Ecto neural progenitor cell (in vitro differentiated cells): ENCODE measurements at places on chromosomes 12 and 14.

- no peak for DNase-seq
These were observed 176.6 kb downstream of the ALG10 start for GRCh38 chr12:34198924-34199323.

DNA sequence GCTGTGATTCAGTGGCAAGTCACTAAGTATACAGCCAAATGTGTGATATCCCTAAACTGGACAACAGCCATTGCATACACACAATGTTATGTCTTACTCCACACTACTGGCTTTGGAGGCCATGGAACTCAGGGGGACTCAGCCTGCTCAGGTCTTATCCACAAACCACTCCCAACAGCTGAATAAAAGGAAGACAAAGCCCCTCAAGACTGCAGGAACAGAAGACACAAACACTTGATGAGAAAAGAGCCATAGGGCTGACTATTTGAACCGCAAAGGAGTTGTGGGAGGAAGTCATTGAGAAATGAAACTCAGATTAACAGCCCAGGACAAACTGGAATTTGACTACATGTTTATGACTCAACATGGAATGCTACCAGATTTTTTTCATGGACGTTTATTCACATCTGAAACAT, 40.9 kb downstream of the PTGER2 start:
- DNase-seq = no peak

- no peak for DNase-seq
These were observed 183.1 kb downstream of the PHLDA1 start for GRCh38 chr12:75848431-75848925.

GRCh38 chr12:67082221-67082620, 186.9 kb upstream of the CAND1 start:
- DNase-seq = no peak

GRCh38 chr12:94706250-94706661, 55.9 kb upstream of the TMCC3 start:
- DNase-seq = no peak

GRCh38 chr12:31301311-31301710, 24.6 kb downstream of the SINHCAF start:
- DNase-seq = no peak

GRCh38 chr12:106629797-106630659, 47.2 kb downstream of the RFX4 start:
- DNase-seq = no peak

GRCh38 chr14:88305528-88306322, 17.3 kb downstream of the KCNK10 start:
- no peak for DNase-seq

GRCh38 chr14:74554742-74555362, 57.2 kb downstream of the LTBP2 start:
- no peak for DNase-seq

GRCh38 chr12:95661360-95661759, 110.1 kb upstream of the USP44 start:
- no peak for DNase-seq

- DNase-seq = no peak
These were observed 45.7 kb upstream of the MEG3 start for GRCh38 chr14:100780246-100780645.

- no peak for DNase-seq
These were observed 56.2 kb downstream of the APOBEC1 start for GRCh38 chr12:7609495-7609894.

GRCh38 chr12:131209082-131210070, 255.7 kb downstream of the ADGRD1 start:
- DNase-seq = peak; percentile 42

DNA sequence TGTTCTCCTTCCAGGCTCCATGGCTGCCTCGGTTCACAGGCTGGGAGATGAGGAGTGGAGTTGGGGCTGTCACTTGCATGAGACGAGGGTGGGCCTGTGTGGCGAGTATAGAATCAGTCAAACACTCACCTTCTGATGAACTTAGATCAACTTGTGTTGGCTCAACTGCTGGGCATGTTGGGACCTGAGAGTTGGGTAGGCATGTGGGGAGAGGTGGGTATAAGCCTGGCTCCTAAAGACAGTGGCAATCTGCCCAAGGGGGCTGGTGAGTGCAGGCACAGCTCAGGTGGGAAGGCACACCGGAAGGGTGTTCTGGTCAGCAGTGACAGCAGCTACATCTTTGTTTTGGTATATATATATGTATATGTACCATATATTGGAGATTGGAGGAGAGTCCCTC, 30.1 kb upstream of the TDRD9 start:
- no peak for DNase-seq

DNA sequence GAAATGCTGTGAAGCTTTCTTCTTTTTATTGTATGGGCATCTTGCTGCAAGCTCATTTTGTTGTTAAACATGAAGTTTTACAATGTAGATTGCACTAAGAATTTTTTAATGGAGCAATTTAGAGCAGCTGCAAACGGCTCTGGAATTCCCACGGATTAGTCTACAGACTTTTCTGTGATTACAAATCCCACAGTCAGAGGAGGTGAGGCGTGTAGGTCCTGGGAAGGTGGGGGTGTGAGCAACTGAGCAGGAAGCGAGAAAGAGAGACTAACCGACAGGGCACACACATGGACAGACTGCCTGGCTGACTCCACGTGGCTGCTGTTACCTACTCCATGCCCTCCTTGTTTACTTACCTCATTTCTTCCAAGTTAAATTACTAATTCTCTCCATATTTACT, 348.5 kb downstream of the NPAS3 start:
- no peak for DNase-seq

DNA sequence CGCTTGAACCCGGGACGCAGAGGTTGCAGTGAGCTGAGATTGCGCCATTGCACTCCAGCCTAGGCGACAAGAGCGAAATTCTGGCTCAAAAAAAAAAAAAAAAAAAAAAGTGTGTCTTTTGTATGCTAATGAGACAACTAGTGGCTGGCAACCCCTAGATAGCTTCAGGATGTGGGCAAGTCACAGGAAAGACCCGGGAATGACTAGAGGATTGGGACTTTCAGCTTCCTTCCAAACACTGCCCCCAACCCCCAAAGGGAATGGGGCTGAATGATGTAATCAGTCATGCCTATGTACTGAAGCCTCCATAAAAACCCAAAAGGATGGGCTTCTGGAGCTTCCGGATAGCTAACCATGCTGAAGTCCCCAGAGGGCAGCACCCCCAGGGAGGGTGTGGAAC, 28.6 kb downstream of the USP44 start:
- DNase-seq = no peak

DNA sequence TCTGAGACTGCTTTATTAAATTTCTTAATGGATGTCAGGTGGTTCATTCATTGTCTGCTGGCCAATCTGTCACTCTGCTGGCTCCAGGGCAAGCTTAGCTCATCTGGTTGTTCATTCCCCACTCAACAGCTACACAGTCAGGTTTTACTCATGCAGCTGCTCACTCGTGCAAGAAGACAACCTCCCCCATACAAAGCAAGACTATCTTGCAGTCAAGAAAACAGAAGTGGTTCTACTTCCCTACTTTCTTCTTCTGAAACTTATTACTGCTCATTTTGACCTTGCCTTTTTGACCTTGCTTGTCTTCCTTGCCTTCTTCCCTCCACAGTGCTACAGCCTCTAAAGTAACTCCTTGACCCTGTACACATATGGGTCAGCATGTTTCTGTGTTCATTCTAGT, 277.9 kb downstream of the SSPN start:
- DNase-seq = no peak

GRCh38 chr14:98931126-98931525, 340.9 kb downstream of the BCL11B start:
- DNase-seq = no peak

DNA sequence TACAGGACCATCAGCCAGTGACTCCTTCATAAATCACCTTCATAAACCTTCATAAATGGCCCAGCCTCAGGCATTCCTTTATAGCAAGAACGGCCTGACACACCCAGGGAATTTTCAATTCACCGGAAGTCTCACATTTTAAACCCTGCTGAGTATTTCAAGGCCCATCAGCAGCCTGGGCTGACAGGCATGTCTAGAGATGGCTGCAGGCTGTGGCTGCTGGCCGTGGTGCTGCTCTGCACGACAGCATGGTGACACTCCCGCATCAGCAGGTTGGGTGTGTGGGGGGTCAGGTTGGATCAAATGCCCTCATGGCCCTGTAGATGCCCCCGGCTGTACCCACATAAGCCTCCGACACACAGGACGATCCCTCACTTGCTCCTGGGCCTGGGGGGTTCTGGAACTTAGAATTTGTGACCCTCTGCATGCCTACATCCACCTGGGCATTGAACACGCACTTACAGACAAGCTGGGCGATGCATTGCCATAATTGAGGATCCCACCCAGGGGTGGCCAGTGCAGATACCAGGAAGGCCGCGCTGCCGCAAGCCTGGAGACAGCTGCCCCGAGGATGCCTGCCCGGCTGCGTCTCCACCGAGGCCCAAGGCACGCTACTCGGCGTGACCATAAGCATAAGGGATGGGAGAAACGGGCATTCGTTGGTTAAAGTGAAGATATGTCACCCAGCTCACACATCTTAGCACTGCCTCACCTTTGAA, 124.3 kb downstream of the PIWIL1 start:
- DNase-seq = no peak

- no peak for DNase-seq
These were observed 7.3 kb upstream of the GALNT9 start for GRCh38 chr12:132336451-132337413.

DNA sequence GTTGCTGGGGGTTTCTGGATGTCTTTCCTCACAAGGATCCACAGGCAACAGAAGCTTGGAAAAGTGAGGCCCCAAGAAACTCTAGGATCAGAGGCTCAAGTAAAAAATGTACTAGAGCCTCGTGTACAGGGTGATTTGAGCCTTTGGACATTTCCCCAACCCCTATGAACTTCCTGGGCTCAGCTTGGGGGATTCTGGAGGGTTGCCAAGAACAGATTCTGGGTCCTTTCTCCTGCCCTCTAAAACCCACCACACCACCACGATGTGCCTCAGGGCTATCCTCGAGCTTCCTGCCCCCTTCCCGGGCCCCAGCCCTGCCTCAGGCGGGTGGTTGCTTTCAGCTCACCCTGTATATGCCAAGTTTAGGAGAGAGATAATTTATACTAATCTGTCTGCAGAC, 583 bp downstream of the FAM186B start:
- DNase-seq = no peak

GRCh38 chr12:124148481-124149273, 146.2 kb upstream of the RFLNA start:
- DNase-seq = no peak

DNA sequence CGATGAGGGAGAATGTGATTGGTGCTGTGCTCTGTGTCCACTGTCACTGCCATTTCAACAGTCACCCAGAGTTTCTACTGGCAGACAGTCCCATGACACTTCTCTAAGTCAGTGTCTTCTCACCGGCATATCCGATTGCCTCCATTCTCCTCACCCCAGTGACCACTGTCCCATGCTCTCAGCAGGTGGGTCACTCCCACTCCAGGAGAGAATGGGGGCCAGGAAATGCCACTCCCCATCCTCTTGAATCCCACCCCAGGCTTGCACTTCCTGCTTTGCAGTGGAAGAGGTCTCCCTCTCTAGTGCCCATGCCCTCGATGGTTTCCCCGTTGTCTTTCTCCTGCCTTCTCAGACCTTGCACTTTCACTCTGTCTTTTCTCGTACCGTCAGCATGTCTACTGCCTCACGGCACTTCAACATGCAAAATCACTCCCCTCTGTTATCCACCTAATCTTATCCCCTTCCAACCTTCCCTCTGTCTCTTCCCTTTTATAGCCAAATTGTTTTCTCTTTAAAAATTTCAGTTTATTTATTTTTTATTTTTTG, 2.2 kb upstream of the EP400 start:
- no peak for DNase-seq

GRCh38 chr12:91155990-91156389, 26.6 kb downstream of the DCN start:
- no peak for DNase-seq

GRCh38 chr12:32532422-32532821, 133.1 kb downstream of the FGD4 start:
- no peak for DNase-seq

- DNase-seq = no peak
These were observed 23.5 kb downstream of the GPHB5 start for GRCh38 chr14:63295231-63295685.

DNA sequence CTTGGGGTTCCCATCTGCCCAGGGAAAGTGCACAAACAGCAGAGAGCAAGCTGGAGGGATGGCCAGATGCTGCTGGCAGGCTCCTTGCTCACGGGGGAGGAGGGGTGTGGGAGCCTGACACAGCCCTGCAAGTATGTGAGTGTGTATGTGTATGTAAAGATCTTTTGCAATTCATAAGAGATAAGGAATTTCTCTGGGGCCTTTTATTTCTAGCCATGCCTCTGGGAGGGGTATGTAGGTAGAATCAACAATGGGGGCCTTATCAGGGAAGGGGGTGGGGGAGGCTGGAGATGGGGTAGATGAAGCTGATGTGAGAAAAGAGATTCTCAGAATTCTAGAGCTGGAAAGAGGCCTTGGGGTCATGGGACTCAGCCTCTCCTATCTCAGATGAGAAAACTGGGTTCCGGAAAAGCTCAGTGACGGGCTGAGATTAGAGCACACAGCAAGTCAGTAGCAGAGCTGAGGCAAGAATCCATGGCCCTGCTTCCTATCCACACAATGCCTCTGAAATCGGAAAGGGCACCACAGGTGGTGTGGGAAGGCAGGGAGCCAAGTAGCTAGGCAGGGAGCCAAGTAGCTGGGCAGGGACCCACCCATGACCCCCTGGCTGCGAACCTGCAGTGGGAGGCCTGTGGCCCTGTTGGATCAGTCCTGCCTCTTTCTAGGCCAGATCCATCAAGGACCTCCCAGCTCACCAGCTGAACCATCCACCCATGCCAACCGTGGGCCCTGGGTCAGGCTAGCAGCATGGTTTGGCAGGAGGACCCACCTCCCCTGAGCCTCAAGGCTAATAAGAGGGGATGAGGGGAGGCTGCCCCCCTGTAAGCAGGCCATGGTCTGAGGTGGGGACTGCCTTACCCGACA, 54.7 kb downstream of the PLEKHG3 start:
- no peak for DNase-seq

GRCh38 chr14:58677996-58678395, 40.2 kb downstream of the DACT1 start:
- no peak for DNase-seq

GRCh38 chr12:23950775-23951451, 1.4 kb upstream of the SOX5 start:
- peak; percentile 78 for DNase-seq

DNA sequence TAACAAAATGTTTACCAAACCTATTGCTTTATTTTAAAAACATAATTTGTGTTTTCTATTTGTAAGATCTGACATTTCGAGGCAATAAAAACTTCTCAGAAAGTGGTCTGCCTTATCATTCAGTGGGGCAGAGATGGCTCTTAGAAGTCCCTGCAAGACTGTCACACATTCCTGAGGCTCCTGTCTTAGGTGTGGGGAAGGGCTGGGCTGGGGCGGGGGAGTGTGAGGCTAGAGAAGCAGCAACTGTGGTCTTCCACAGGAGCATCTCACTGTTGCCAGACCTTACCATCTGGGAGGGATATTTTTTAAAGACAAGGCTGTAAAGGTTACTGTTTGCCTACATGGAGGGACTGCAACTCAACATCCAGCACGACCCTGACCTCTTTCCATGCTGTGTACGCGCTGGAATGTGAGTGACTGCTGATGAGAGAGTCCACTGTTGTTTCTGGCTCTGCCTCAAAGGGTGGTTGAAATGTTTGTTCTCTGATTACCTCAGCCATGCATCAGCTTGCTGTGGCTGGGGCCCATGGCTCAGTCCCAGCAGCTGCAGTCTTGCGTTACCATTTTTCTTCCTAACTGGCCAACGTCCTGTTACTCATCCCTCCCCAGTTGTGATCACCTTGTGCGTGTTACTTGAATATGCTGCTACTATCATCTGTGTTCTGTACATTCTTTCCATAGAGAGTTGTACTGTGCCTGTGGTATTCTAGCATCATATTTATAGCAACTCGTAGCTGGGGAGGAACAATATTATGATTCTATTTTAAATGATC, 12.4 kb downstream of the ERG28 start:
- no peak for DNase-seq

- DNase-seq = no peak
These were observed 134.4 kb downstream of the DACT1 start for GRCh38 chr14:58772116-58772515.
